ENCODE measurements at places on chromosomes 16 and 17.

GRCh38 chr16:22316411-22316811 lies 19.2 kb downstream of the POLR3E start:
- no peak for DNase-seq

DNA sequence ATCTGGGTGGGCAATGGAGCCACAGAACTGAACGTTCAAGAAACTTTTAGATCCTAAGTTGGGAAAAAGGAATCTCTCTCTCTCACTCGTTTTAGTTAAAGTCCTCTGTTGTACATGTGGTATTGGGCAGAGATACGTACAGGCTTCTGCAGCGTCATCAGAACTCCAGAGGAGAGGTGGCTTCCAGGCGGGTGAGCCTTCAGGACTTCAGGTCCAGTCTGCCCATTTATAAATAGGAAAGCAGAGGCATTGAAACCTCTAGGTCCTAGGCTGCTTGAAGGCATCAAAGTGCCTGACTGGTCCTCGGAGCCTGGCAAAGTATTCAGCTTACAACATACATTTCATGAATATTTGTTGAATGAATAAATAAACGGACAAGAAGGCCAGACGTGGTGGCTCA lies 8.1 kb upstream of the TNFRSF13B start:
- DNase-seq = no peak

GRCh38 chr16:72198771-72199201 lies 26.8 kb upstream of the PMFBP1 start:
- no peak for DNase-seq

GRCh38 chr17:56142781-56143180 lies 10.5 kb upstream of the ANKFN1 start:
- no peak for DNase-seq

- DNase-seq = no peak
These were observed 16.2 kb downstream of the LUC7L start for GRCh38 chr16:212999-213398.

DNA sequence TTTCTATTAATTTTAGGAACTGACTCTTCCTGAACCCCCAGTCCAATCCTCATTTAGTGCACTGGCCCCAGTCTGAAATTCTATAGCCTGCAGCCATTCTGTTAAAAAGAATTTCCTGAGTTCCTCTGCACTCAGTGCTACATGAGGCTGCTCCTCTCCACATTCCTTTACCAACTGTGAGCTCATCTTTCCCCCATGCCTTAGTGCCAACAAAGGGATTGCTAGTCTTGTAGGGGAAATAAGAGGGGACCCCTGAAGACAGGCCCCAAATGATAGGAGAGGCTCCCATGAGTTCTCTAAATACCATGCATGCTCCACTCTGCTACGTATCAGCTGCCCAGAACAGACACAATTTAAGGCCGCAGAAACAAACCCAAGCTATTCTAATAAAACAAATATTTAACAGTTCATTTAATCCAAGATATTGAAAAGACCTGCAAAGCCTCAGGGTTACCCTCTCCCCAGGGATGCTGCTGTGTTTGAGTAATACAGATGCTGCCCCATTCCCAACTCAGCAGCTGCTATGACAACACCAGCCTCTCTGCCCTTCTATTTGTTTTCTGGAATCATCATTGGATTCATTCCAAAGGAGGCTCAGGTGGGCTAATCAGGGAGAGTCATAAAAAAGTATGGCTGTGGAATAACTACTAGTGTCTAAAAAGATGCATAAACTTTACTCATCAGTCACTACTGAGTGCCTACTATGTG lies 228.5 kb downstream of the TOX3 start:
- no peak for DNase-seq

GRCh38 chr16:50193594-50193993 lies 40.5 kb downstream of the TENT4B start:
- DNase-seq = no peak

DNA sequence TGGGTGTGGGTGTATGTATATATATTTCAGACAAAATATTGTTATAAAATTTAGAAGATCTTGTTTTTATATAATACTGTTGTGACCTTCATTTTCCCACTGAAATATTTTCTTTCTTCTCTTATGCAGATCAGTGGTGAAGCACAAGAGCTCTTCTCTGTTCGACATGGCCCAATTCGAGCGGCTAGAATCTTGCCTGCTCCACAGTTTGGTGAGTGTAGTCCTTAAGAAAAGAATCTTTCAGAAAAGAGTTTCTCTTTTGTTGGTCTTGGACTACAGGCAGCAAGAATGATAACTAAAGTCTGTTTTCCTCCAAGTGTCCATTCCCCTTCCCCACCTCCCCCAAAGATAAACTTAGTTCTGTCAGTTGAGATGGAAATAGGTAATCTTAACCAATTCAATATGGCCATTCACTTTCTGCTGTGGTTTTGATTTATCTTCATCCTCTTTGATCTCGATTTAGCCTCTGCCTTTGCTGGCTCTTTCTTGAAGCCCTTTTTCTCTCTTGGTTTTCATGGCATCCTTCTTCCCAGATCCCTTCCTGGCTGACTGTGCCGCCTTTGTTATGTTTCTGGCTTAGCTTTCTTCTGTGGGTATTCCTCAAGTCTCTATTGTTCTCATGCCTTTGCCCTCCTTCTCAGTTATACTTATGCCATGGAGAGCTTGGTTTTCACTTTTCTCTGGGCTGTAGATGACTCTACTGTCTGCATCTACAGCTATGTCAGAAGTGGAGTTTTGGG lies 69.6 kb downstream of the BCAS3 start:
- DNase-seq = no peak

- DNase-seq = no peak
These were observed 537.7 kb downstream of the MAF start for GRCh38 chr16:79062821-79063220.

GRCh38 chr16:75080205-75081029 lies 36.2 kb downstream of the LDHD start:
- no peak for DNase-seq

- no peak for DNase-seq
These were observed 15.0 kb downstream of the TOP2A start for GRCh38 chr17:40402668-40403067.

- DNase-seq = no peak
These were observed 5.4 kb upstream of the CHRNE start for GRCh38 chr17:4908301-4908700.

DNA sequence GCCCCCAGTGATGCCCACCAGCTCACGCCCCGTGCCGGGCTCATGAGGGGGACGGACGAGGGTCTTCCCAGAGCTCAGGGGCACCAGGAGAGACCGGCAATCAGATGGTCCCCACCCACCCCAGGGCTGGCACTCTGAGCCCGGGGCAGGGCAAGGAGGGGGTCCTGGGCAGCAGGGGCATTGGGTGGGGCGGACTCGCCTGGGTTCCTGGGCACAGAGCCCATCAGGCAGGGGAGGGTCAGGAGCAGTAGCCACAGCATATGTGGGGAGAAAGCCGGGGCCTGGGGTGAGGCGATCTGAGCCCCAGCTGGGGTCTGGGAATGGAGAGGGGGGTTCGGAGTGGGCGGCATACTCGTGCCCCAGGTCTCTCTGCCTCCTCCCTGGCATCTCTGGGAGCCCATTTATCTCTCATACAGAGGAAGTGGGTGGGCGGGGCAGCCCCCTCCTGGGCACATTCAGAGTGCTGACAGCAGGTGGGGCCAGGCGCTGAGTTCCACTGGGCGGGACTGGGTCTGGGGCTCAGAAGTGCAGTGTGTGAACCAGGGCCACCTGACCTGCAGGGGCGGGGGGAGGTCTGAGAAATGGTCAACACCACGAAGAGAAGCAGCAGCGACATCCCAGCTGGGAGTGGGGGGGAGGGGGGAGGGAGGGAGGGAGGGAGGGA lies 20.5 kb upstream of the UBE2I start:
- DNase-seq = no peak

GRCh38 chr17:56679115-56679776 lies 85.7 kb downstream of the NOG start:
- no peak for DNase-seq

DNA sequence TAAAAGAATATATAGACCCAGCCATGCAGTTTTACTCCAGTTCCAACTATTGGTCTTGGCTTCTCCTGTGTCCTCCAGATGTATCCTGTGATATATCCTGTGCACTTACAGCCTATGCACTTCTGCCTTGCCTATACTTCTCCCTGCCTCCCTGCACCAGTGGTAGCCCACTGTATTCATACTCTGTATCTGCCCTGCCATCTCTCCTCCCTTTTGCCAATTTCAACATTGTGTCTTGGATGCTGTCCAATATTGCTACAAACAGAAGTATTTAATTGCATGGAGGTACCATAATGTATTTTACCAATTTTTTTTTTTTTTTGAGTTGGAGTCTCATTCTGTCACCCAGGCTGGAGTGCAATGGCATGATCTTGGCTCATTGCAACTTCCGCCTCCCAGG lies 242.7 kb downstream of the HAPSTR1 start:
- no peak for DNase-seq

- DNase-seq = no peak
These were observed 104.7 kb downstream of the COPRS start for GRCh38 chr17:31754239-31754945.

DNA sequence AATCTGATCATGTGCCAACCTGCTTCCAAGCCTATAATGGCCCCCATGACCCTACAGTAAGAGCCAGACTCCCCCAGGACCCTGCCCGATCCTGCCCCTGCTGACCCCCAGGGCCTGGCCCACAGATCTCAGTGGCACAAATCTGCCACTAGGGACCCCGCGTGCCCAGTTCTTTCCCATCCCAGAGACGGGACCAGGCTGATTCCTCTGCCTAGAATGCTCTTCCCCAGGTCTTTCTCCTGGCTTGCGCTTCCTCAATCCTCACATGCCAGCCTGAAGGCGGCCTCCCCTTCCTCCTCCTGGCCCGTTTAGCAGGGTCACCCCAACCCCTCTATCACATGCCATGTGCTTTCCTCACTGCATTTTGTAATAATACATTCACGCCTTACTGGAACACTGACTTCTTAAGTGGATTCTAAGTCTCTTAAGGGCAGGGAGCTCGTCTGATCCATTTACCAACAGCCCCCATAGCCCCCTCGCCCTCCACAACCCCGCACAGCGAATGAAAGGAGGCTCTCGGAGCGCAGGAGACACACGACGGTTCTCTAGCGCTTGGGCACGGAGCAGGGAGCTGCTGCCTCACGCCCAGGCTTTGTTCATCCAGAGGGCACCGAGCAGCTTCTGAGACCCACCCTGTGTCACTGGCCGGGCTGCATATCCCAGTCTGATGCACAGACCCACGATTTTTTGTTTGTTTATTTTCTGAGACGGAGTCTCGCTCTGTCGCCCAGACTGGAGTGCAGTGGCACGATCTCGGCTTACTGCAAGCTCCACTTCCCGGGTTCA lies 1.2 kb downstream of the TRIM65 start:
- no peak for DNase-seq

DNA sequence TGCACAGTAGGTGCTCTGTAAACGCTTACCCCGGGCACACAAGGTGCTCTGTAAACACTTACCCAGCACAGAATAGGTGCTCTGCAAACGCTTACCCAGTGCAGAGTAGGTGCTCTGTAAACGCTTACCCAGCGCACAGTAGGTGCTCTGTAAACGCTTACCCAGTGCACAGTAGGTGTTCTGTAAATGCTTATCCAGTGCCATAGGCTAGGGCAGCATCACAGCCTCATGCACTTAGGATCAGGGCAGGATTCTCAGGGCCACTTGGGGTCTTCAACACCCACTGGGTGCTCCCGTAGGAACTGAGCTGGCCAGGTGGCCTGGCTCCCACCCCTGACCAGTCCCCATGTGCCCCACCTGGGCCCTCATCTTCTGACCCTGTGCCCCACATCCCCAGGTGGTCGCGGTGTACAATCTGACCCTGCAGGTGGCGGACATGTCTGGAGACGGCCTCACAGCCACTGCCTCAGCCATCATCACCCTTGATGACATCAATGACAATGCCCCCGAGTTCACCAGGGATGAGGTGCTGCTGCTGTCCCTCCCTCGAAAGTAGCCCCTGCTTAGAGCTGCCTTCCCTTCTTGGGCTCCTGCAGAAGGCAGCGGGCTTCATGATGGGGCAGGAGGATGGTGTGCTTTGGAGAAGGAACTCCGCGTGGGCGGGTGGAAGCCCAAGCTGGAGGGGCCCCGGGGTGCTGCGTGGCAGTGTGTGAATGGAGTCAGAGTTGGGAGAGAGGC lies 13.1 kb downstream of the SLC22A31 start:
- no peak for DNase-seq

DNA sequence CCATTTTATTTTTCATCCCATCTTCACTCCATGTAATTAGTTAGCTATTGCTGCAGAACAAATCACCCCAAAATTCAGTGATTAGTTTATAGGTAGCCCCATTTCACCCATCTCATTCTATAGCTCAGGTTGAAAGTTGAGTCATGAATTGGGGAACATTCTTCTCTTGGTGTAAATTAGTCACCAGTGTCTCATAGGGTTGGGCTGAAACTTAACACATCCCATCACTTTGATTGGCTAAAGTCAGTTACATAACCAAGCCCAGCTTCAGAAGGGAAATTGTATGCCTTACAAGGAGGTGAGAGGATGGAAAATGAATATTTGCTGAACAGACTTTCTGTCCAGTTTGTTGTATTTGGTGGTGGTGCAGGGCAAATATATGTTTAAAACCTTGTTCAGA lies 477.5 kb downstream of the WWOX start:
- no peak for DNase-seq

- DNase-seq = no peak
These were observed 7.1 kb downstream of the IGSF6 start for GRCh38 chr16:21645261-21645721.

- DNase-seq = no peak
These were observed 26.4 kb upstream of the BEAN1 start for GRCh38 chr16:66400503-66401380.

GRCh38 chr16:50290856-50291255 lies 24.5 kb downstream of the ADCY7 start:
- DNase-seq = no peak

- no peak for DNase-seq
These were observed 15.7 kb downstream of the GJD3 start for GRCh38 chr17:40348562-40349476.

- no peak for DNase-seq
These were observed 5.9 kb downstream of the CPNE2 start for GRCh38 chr16:57098188-57098841.

DNA sequence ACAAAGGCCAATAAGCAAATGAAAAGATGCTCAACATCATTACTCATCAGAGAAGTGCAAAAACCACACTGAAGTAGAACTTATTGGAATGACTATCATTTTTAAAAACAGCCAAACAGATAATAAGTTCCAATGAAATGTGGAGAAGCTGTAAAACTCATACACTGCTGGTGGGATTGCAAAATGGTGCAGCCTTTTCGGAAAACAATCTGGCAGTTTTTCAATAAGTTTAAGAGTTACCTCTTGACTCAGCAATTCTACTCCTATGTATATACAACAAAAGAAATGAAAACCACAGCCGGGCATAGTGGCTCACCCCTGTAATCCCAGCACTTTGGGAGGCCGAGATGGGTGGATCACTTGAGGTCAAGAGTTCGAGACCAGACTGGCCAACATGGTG lies 49.3 kb downstream of the AKAP10 start:
- no peak for DNase-seq

- no peak for DNase-seq
These were observed 4.0 kb downstream of the CD300H start for GRCh38 chr17:74563358-74563757.

- DNase-seq = no peak
These were observed 72.6 kb downstream of the MGAT5B start for GRCh38 chr17:76940738-76941350.

- no peak for DNase-seq
These were observed 258.6 kb downstream of the HS3ST3B1 start for GRCh38 chr17:14559264-14560119.

GRCh38 chr16:392450-393030 lies 4.5 kb upstream of the NME4 start:
- no peak for DNase-seq

GRCh38 chr16:15396948-15397594 lies 1.5 kb downstream of the MPV17L start:
- no peak for DNase-seq

Data from stimulated activated CD8-positive, alpha-beta memory T cell treated with anti-CD3 and anti-CD28 coated beads, Interleukin-4, amount 100 ng/mL, for 1 hour (primary cell).